Epithelial cell of umbilical artery (primary cell): ENCODE measurements at places on chromosomes 2 and 18. TPM values are rescaled to one million over a fixed set of nuclear protein-coding genes. Genes with fewer than 3 reads are reported as not detected.

Gene MYO5B
- under 0.01 and 1.1 TPM in 2 replicates for total RNA-seq

Gene FLACC1
- total RNA-seq: under 0.01 and 0.61 TPM in 2 replicates

Gene DPP4
- 22.7 and 69.3 TPM in 2 replicates for total RNA-seq

Gene NT5DC4
- total RNA-seq: not detected in 2 replicates

Gene ANKRD30BL
- total RNA-seq: not detected in 2 replicates

Gene SPP2
- total RNA-seq: not detected in 2 replicates
